HCT116 (cell line): ENCODE measurements at places on chromosomes 5 and 9.

- no peak for DNase-seq
These were observed 36.2 kb upstream of the ROR2 start for GRCh38 chr9:91986248-91986647.

GRCh38 chr5:117893211-117893610 is 1095.1 kb downstream of the DTWD2 start:
- DNase-seq, result no peak

GRCh38 chr9:26955222-26955903 is 849 bp upstream of the IFT74 start:
- no peak for DNase-seq

DNA sequence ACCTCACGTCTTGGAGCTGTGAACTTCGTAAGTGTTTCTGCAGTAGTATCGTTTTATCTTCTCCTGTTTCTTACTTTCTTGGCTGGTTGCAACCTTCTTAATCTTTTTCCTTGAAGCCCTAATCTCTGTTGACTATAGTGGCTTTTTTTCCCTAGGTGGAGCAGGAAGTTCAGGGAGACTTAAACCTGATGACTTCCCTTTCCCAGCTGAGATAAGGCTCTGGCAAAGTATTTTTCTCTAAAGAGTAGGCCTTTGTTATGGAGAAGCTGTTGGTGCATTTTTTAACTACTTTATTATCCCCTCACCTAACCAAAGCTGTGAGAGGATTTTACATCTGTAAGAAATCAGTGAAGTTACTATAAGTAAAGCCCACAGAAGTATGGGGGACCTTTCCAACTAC is 723.1 kb upstream of the RIOK2 start:
- no peak for DNase-seq

- no peak for DNase-seq
These were observed 5.9 kb upstream of the GADD45G start for GRCh38 chr9:89598926-89599325.

DNA sequence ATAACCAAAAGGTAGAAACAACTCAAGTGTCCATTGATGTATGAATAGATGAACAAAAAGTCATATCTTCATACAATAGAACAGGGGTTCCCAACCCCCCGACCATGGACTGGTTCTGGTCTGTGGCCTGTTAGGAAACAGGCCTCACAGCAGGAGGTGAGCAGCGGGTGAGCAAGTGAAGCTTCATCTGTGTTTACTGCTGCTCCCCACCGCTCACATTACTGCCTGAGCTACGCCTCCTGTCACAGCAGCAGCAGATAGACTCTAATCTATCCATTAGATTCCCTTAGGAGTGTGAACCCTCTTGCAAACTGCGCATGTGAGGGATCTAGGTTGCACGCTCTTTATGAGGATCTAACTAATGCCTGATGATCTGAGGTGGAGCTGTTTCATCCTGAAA is 478.0 kb downstream of the BRINP1 start:
- DNase-seq, result no peak

DNA sequence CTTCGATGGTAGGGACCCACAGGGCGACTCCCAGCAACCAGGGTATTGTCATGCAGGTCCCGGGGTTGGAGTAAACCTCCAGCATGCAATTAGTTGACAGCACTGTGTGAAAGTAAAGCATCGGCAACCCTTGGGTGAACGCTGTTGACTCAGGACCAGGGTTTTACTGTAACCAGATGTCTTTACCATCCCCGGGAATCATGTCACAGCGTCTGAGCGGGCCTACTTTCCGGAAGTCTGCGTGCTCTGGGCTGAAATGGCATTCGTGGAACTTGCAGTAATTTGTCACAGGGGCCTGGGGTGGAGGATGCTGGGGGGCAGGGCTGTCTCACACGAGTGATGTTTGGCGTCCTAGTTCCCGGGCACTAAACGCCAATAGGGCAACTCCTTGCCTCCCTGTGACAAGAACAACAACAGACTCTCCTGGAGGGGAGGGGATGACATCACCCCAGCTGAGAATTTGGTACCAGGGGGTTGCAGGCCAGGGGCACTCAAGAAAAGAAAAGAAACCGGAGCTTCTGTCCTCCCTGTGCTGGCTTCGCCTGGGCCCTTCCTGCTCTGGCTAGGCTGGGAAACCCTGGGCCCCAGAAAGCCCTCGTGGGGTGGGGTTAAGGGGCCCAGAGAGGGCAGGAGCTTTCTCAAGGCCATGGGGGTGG is 10.1 kb upstream of the UBAC1 start:
- DNase-seq, result no peak

- no peak for DNase-seq
These were observed 318.5 kb downstream of the CDK5RAP2 start for GRCh38 chr9:120261419-120261818.

DNA sequence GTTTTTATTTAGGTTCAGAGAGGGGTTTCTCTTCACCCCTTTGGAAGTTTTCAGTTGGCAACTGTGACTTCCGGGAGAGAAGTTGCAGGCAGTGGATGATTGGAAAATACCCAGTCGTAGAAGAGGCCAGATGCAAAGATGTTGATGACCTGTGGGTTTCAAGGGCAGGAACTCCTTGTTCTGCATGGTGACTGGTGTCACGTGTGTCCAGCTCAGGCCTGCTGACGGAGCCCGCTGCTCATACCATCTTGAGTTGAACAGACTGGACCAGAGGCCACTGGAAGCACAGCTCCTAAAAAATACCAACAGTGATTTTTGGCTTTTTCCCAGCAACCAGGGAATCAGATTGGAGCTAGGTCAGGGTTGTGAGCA is 243.9 kb upstream of the KLF4 start:
- no peak for DNase-seq

DNA sequence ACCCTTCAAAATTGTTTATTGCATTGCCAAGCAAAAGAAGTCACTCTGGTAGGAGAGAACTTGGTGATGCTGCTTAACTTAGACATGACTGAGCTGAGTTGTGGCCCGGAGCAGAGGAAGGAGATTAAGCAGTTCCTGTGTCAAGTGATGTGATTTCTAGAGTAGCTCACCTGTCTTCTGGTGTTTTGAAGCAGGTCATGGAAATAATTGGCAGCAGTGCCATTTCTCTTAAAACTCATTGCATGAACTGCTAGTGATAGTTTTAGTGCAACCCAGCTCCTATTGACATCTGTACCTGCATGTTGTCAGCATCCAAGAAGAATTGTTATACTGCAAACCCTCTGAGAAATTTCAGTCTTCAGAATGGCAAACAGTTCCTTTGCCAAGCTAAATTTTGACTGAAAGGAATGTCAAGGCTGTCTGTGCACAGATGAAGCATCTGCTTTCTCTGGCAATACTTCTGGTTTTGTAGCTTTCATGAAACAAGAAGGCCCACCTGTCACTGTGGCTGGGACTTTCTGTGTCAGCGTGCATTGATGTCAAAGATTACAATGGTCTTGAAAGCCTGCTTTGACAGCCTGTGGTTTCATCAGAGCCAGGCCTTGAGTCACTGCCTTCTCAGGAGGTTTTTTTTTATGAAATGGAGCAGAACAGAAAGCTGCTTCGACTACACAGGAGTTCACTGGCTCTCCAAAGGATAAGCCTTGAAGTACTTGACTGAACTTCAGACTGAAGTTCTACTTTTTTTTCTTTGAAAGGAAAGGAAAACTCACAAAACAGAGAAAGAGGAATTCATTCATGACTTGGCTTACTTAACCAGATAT is 90.6 kb downstream of the RALGPS1 start:
- no peak for DNase-seq

GRCh38 chr5:150155258-150156026 is at the start of gene PDGFRB:
Gene PDGFRB (minus strand): TSS chr5:150155845. CDS start chr5:150137047, 18,798 bp downstream.
- DNase-seq, result no peak

- no peak for DNase-seq
These were observed 16.9 kb downstream of the GNG10 start for GRCh38 chr9:111678293-111678692.

DNA sequence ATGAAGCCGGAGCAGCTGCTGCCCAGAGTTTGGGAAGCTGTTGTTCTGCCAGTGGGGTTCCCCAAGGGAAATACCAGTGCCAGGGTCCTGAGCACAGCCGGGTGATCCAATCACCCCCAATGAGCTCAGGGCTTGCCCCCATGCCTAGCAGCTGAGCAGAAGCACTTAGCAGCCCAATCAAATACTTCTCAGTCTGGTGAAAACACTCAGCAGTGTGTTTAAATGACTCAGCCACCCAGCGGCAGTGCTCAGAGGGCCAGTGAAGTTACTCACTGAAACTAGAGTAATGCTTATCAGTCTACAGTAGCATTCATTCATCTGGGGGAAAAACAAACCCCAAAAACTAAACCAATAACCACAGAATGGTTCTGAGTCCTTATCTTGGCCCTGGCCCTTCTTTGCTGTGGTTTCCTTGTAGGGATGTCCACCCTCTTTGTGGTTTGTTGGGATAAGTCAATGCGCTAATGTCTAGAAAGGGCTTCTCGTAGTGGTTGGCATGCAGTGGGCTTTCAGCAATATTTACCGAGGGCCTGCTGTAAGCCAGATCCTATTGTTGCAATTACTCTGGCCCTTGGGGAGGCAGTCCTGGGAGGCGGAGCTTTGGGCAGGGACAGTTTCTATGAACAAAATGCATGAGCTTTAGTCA is 43.1 kb downstream of the LHX2 start:
- no peak for DNase-seq

DNA sequence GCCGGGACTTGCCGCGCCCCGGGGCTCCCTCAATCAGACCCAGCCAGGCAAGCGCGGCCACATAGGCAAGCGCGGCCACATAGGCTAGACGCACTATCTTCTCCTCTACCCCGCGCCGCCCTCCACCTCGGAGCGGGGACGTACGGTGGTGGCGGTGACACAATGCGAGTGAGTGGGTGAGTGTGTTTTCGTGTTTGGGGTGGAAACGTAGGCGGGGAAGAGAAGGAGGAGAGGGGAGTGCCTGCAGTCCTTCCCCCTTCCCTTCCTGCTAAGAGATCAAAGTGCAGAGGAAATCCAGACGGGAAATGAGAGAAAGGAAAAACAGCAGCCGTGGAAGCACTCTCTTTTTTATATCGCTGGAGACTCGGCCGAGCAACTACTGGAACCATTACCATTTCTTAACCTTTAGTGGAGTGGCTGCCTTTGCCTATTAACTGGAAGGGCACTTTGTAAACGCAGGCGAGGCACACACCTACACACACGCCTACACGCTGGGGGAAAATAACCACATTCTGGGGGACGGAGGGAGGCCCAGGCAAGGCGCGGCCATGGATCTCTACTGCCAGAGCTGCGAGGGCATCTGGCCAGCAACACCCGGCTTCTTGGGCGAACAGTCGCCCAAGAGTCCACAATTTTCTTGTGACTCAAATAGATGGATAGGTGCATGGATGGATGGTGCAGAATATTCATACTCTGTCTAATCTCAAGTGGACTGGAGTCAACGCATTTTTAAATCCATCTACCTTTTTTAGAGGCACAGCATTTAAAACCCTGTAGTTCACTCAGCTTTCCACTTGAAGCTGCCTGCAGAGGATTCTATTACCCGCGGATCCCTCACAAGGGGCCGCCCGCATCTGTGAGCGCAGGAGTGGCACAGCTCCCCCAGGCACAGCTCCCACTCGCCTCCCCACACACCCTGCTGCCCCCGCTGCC is 2.1 kb downstream of the EDIL3 start:
- DNase-seq, result no peak

DNA sequence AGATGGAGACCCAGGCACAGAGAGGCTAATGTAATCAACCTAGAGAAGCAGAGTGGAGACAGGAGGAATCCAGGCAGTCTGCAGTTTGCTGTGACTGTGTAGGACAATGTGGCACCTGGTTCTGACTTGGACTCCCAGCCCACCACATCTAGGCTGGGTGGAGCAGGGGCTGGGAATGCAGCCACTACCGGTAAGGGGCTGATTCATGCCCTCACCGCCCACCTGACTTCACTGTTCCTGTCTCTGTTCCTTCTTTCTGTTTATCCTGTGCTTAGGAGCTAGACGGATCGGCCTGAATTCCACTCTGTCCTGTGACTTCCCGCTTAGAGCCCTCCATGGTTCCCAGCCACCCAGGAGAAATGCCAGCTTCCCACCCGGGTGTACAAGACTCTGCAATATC is 2.6 kb downstream of the PDLIM4 start:
- DNase-seq, result no peak

DNA sequence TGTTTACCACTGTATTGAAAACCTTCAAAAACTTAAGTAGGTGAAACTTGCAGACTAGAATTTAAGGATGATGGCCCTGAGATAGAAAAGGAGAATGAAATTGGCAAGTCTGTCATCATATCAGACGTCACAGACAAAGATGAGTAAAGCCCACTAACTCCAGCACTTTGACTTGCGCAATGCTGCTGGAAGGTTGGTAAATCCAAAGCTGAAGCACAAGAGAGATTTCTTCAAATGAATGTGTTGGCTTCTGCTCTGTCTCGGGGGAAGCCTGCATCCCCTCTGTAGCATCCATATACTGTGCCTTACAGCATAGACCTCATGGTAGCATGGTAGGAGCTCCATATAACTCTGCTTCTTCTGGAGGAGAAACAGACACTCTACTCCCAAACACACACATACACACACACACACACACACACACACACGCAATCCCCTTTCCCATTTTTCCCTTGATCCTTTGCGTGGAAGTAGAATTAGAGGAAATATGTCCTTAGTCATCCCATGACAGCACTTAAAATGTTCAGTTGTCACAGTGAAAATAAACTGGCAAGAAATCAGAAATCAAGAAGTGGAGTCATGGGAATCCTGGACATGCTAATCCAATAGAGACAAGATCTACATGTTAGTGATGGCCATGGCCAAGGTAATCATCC is 241.5 kb downstream of the NR3C1 start:
- no peak for DNase-seq

DNA sequence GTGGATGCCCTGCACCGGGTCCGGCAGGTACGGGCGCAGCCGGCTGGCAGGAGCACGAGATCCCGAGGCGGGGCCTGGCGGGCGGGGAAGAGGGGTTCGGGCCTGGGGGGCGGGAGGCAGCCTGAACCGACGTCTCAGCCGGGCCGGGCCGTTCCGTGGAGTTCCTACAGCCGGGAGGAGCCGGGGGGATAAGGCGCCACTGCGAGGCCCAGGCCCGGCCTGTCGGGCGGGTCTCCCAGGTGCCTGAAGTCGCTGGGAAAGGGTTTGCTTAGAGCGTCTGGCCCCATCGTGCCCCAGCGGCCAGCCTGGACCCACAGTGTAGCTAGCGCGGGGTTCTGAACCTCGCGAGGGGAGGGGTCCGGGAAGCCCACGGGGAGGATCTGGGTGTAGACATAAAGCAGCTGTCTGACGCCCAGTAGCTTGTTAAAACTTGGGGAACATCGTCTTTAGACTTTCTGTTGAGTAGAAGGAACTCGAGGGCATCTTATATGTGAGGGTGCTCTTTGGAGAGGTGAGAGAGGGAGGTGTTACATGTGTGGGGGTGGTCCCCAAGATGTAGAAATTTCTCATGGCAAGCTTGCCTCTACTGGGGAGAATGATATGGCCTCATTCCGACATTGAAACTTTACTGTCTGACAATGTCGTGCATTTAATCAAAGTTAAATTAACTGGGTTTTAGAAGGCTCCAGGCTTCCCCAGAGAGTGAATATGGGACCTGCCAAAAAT is 524 bp downstream of the FUBP3 start:
- DNase-seq, result no peak
